Thyroid gland (tissue), 4 donors: ENCODE measurements at places on chromosomes 11 and 22. TPM values are rescaled to one million over a fixed set of nuclear protein-coding genes. Genes with fewer than 3 reads are reported as not detected.

GRCh38 chr11:17563961-17564686 is 17.1 kb downstream of the OTOG start:
- no peaks in the 10 kb centered on the region for H3K36me3 ChIP-seq
- H3K27me3 ChIP-seq: no peaks in the 10 kb centered on the region
- H3K4me3 ChIP-seq: no peak overlapping the region
- H3K27ac ChIP-seq: no peak overlapping the region
- peaks cover 10% of the 10 kb centered on the region for H3K4me1 ChIP-seq

- no peaks in the 10 kb centered on the region for H3K27me3 ChIP-seq
- no peak overlapping the region for H3K27ac ChIP-seq
These were observed 32.1 kb downstream of the GRIK4 start for GRCh38 chr11:120543521-120544215.

DNA sequence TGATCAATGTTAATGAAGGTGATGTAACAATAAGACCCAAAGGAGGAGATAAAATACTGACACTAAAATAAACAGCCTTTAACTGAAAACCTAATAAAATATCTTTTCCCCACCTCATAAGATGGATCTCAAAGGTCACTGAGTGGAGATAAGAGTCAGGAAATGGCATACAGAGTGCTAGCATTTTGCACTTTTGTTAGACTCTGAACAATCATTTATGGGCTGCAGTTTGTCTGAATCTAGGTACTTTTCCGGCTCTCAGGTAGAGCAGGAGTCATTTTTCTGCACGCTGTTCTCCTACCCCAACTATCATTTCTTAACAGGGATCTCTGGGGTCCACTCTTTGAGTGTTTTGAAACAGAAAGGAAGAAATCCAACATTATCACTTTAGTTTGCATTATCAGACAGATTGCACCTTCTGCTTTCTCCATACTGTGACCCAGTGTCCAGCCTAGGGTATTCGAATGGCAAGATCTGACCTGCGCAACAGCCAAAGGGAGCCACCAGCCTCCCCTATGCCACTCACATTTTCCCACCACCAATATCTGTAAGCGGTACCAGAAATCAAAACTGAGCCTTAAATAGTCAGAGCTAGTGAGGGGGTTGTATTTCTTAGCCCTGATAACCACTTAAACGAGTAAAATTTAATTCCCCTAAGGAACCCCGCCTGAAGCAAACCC is 863 bp downstream of the SIAE start:
- H3K27me3 ChIP-seq: no peaks in the 10 kb centered on the region
- peaks cover 18% of the 10 kb centered on the region for H3K4me1 ChIP-seq
- H3K4me3 ChIP-seq: peak overlapping the region; percentile 69
- no peaks in the 10 kb centered on the region for H3K36me3 ChIP-seq
- peak overlapping the region; percentile 73 for H3K27ac ChIP-seq

DNA sequence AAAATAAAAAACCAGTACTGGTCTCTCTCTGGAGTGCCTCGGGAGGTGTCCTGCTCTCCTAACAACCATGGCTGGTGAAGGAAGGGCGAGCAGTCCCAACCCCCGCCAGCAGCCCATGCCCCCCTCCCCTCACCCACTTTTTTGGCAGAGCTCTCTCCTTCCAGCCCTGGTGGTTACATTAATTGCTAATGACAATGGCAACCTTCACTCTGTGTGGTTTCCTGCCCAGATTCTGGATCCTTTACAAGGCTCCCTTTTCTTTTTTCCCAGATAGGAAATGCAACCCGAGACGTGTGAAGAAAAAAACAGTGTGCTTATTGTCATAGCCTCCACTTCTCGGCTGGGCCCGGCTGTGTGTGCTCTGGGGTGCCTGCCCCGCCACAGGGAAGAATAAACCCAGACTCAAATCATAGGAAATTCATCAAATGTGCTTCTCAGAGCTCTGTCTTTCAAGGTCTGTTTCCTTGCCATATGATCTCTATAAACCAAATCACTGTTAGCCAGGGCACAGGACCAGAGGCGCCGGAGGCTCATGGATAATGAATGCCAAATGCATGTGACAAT is 513.0 kb downstream of the SOX6 start:
- H3K4me3 ChIP-seq: no peak overlapping the region
- no peak overlapping the region for H3K27ac ChIP-seq
- H3K27me3 ChIP-seq: no peaks in the 10 kb centered on the region
- H3K4me1 ChIP-seq: peaks cover 9% of the 10 kb centered on the region

- H3K27ac ChIP-seq: no peak overlapping the region
- peaks cover 15% of the 10 kb centered on the region for H3K4me1 ChIP-seq
- no peak overlapping the region for H3K4me3 ChIP-seq
- no peak for DNase-seq
- H3K36me3 ChIP-seq: no peaks in the 10 kb centered on the region
These were observed 37.6 kb upstream of the SEZ6L start for GRCh38 chr22:26131589-26132154.

DNA sequence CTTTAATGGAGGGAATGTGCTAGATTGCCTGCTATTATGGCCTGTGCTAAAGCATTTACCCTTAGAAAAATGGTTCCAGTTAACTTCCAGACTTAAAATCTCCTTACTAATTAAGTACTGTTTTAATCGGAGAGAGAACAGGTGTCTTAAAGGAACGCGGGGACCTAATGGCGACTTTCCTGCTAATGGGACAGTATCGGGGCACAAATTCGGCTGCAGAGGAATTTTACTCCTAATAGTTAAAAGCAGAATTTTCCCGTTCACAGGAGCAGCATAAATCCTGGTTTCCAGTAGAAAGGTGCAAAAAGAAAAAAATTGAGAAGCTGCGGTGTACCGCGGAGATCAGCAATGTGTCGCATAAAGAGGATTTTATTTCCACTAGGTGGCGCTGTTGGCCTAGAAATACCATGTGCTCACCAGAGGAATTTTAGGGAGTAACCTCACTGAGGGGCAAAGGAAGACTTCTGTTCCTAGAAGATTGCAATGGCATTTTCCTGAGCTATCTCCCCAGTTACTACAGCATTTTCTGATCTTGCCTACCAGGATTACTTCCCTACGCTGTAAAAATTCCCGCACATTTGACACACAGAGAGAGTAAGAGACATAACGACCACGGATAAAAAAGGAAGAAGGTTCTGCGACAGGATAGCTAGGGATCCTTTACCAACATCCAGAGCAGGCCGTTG is 44.5 kb downstream of the ZNF280B start:
- H3K4me1 ChIP-seq: no peaks in the 10 kb centered on the region
- H3K27me3 ChIP-seq: no peaks in the 10 kb centered on the region
- H3K36me3 ChIP-seq: no peaks in the 10 kb centered on the region
- no peak overlapping the region for H3K4me3 ChIP-seq
- DNase-seq: peak; percentile 47
- no peak overlapping the region for H3K27ac ChIP-seq

DNA sequence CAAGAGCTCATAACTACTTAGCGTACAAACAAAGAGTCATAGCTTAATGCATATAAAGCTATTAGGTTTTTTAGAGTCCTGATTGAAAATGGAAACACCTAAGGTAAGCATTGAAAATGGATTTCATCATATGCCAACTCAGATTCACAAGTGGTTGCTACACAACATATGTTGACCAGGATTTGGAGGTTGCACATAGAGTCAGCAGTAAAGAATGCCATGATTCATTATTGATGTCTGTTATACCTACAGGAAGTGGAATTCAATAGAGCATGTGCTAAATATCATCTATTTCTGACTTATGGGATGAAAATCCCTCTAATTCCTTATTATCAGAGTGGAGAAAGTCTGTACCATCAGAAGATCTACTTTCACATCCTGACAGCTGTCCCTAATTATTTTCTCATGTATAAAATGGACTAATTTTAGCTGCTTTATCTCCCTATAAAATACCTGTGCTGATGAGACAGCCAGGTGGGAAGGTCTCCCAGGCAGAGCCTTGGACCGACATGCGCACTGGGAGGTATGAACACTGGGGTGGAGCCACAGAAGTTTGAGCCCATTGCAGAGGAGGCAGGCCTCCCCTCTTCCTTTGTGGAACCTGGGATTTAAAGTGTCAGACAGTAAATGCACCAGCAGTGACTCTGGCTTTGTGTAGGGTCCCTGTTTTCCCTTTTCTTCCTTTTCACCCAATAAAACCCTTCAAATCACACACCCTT is 204.2 kb downstream of the AASDHPPT start:
- no peaks in the 10 kb centered on the region for H3K36me3 ChIP-seq
- H3K27me3 ChIP-seq: no peaks in the 10 kb centered on the region
- H3K27ac ChIP-seq: no peak overlapping the region
- H3K4me1 ChIP-seq: no peaks in the 10 kb centered on the region
- no peak overlapping the region for H3K4me3 ChIP-seq
- DNase-seq: no peak

GRCh38 chr11:113629562-113629961 is 76.5 kb downstream of the TMPRSS5 start:
- H3K27ac ChIP-seq: no peak overlapping the region
- H3K36me3 ChIP-seq: no peaks in the 10 kb centered on the region
- no peaks in the 10 kb centered on the region for H3K27me3 ChIP-seq
- no peak overlapping the region for H3K4me3 ChIP-seq
- H3K4me1 ChIP-seq: no peaks in the 10 kb centered on the region
- DNase-seq: no peak

DNA sequence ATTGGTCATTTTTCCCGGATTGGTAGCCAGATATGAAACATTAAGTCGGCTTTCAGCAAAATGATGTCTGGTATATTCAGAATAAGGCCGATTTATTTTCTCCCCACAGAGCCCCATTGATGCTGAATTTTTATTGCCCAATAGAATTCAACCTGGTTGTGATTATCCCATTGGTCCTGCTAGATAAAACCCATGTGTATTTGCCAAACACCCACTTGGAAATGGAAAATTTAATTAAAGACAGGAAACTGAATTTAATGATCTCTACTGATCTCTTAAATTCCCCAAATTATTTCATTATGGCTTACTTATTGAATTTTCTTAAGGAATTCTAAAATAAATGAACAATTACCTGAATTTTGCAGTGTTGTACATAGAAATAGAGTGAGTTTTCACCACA is 609.8 kb downstream of the NTM start:
- no peak for DNase-seq
- H3K27ac ChIP-seq: no peak overlapping the region
- H3K36me3 ChIP-seq: no peaks in the 10 kb centered on the region
- no peaks in the 10 kb centered on the region for H3K27me3 ChIP-seq

DNA sequence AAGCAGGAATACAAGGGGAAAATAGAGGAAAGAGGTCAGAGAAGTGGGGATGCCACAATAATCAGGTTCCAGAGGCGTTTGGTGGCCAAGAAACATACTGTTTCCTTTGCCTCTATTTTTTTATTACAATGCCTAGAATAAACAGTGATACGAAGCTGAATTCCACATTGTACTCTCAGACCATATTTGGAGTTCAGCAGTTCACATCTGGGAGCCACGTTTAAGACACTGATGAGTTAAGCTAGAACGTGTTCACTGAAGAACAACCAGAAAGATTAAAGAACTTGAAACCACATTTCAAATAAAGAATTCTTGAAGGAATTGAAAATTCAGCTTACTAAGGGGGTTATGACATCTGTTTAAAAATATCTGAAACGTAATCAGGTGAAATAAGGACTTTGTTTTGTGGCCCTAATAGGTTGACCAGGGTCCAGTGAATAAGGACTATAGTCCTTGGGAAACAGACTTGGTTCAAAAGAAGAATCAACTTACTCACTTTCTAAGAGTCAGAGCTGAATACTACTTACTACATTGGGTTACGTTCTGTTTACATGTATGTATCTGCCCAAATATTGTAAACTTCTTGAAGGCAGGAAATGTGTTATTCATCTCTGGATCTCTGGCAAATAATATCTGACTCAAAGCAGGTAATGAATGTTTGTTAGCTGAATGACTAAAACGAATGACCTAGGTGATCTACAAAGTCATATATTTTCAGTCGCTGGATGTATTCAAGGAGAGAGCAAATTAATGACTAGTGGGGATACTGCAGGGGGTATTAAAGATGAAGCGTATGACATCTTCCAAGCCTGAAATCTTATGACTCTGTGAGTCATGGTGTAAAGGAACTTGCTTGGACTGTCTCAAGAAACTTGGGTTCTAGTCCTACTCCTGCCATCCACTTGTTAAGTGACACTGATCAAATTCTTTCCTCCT is 247.0 kb upstream of the NARS2 start:
- H3K4me3 ChIP-seq: no peak overlapping the region
- peaks cover 46% of the 10 kb centered on the region for H3K4me1 ChIP-seq
- H3K27ac ChIP-seq: peak overlapping the region; percentile 64
- no peaks in the 10 kb centered on the region for H3K36me3 ChIP-seq
- H3K27me3 ChIP-seq: no peaks in the 10 kb centered on the region

DNA sequence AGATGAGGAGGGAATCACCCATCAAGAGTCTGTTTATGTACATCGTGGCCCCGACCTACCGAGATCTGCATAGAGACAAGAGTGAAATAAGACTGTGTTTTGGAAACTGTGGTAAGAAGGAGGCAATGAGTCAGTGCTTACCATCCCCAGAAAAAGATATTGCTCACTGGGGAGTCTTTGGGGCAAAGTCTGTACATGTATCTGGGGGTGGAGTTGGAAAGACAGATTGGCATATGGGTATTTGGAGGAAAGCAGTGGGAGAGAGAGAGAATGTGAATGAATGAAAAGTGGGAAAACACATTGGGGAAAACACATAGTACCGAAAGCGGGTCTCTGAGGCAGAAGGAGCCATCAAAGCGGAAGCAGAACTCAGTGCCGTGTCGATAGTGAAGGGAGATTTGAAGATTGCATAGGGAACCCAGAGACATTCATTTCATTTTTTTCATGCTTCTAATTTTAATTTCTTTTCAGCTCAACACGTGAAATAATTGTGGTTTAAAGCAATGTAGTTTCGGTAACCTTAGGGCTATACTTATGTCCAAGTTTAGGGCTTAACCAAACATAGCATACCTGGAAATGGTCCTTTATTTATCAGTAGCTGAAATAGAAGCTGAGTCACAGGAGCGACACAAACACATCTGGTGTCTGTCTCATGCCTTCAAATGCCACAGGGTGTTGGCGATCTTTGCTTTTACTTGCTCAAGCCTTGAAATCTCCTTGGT is 98.6 kb upstream of the CD44 start:
- H3K27me3 ChIP-seq: no peaks in the 10 kb centered on the region
- no peaks in the 10 kb centered on the region for H3K4me1 ChIP-seq
- no peak overlapping the region for H3K4me3 ChIP-seq
- H3K36me3 ChIP-seq: no peaks in the 10 kb centered on the region
- no peak for DNase-seq

DNA sequence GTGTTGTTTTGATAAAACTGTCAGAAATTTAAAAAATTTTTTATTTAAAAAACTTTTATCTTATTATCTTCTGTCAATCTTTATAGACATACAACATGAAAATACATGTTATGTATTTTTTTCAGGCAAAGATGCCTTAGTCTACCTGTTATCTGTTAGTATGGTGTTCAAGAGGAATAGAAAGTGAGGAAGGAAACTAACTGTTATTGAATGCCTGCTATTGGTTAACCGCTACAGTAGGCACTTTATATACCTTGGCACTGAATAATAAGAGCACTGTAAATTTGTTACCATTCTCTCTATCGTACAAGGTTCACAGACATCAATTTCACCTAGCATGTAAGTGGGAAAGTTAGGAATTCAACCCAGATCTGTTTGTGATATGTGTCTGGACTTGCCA is 272.1 kb upstream of the CCDC90B start:
- H3K27me3 ChIP-seq: no peaks in the 10 kb centered on the region
- H3K27ac ChIP-seq: no peak overlapping the region
- no peaks in the 10 kb centered on the region for H3K4me1 ChIP-seq
- H3K36me3 ChIP-seq: no peaks in the 10 kb centered on the region
- no peak overlapping the region for H3K4me3 ChIP-seq

- DNase-seq: no peak
- no peaks in the 10 kb centered on the region for H3K36me3 ChIP-seq
- no peaks in the 10 kb centered on the region for H3K27me3 ChIP-seq
- H3K4me1 ChIP-seq: peaks cover 21% of the 10 kb centered on the region
These were observed 33.3 kb downstream of the ANO1 start for GRCh38 chr11:70111269-70112016.

- H3K27me3 ChIP-seq: no peaks in the 10 kb centered on the region
- H3K4me1 ChIP-seq: no peaks in the 10 kb centered on the region
- H3K27ac ChIP-seq: no peak overlapping the region
These were observed 189.8 kb downstream of the JRKL start for GRCh38 chr11:96579656-96580055.

Gene TYR
- not detected for total RNA-seq

Gene TBCEL
- total RNA-seq: 89.4 TPM

Gene DDI1
- 0.13 TPM for total RNA-seq

Gene SVIP
- total RNA-seq: 29.8 TPM
